ENCODE measurements at places on chromosomes 7 and 10. TPM values are rescaled to one million over a fixed set of nuclear protein-coding genes. Genes with fewer than 3 reads are reported as not detected.

Gene CALU
- total RNA-seq = 119 TPM

Gene TMEM236
- total RNA-seq = not detected

Gene TUBB8
- total RNA-seq = 0.33 TPM

Gene BICC1
- 68.8 TPM for total RNA-seq

Gene MRC1
- total RNA-seq = not detected

Gene DUSP5
- 22.6 TPM for total RNA-seq

Gene SLC26A4
- 0.25 TPM for total RNA-seq

Gene CDK14
- total RNA-seq = 14.3 TPM

Gene TAS2R4
- total RNA-seq = 0.25 TPM

Gene LYZL1
- not detected for total RNA-seq

Gene ANXA8
- total RNA-seq = 2.8 TPM

Gene SPOCK2
- 17.8 TPM for total RNA-seq

Gene RAMP3
- not detected for total RNA-seq

Gene ARHGEF5
- total RNA-seq = 25.6 TPM

Gene NEUROD6
- not detected for total RNA-seq

Gene MMD2
- not detected for total RNA-seq

Gene DNAJC12
- 0.89 TPM for total RNA-seq

Gene PKD2L1
- not detected for total RNA-seq

Gene SPDYE2B
- not detected for total RNA-seq

Gene ZNF862
- total RNA-seq = 3.1 TPM

Gene HOXA13
- total RNA-seq = not detected

Gene NUTM2A
- 0.76 TPM for total RNA-seq

Gene WNT8B
- total RNA-seq = not detected

Gene TMEM26
- total RNA-seq = under 0.01 TPM

Gene CXCL12
- total RNA-seq = 4.7 TPM

Gene SDK1
- 9.3 TPM for total RNA-seq

Gene BAIAP2L1
- 15.2 TPM for total RNA-seq

Gene ATP6V0E2
- 95.5 TPM for total RNA-seq

Gene PRF1
- total RNA-seq = not detected

Gene IKZF5
- 2.9 TPM for total RNA-seq
